ENCODE measurements at places on chromosomes 6 and 20.

DNA sequence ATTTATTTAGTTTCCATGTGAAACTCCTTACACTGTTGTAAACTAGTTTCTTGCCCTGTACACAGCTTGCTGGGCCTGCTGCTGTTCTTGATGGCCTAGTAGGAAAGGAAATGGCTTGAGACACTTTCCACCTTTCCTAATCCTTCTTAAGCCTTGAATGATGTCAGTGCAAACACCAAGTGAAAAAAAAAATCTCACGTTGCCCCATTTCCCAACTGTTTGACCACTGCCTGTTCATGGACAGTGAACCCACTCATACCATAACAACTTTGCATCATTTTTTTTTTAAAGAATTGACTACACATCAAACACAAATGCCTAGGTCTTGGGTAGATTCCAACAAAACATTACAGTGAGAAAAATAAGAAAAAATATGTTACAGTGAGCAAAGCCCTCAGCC is 653.6 kb upstream of the FLRT3 start:
- DNase-seq: no peak

- no peak for DNase-seq
Measured at GRCh38 chr6:14929291-14929690, 316.6 kb upstream of the JARID2 start.

GRCh38 chr6:41658636-41659035 is 20.4 kb downstream of the MDFI start:
- no peak for DNase-seq

DNA sequence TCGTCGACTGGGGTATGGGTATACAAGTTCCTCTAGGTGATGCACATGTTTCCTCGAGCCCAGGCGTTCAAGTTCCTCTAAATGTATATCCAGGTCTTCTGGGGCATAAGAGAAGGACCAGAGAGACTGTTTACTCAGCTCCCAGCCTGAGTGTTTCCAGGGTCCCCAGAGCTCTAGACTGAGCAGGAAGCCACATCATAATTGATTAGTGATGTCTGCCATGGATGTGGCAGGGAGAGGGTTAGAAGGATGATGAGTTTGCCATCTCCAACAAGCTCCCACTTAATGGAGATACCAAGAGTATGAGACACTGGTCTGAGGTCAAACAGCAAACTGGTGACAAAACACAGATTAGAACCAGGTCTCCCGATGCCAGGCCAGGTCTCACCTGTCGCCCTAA is 74.8 kb downstream of the PREX1 start:
- DNase-seq: no peak

GRCh38 chr6:155084431-155085123 is 89.5 kb downstream of the TIAM2 start:
- DNase-seq: no peak

DNA sequence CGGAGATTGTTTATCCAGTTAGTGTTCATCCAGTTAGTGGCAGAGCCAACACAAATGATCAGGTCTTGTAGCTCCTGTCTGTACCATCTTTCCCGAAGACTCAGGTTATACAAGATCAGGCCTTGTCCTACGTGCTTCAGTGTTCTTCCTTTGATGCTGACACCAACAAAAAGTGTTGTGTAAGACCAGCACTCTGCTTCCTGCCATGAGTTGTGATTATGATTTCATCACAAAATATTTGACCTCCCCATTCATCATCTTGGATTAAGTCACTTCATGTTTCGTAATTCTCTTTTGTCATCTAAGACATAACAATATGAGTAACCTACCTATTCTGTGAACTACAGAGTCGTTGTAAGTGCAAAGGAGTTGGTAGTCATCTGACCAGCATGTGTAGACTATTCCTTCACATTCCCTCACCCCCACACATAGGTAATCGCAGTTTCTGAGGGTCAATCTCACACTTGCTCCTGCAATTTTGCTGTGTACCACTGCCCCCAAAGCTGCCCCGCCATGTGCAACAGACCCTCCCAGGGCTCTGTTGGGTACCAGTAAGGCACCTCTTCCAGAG is 135.6 kb upstream of the SLC22A23 start:
- DNase-seq: no peak

GRCh38 chr6:143700684-143701348 is 23.1 kb downstream of the PHACTR2 start:
- DNase-seq: no peak

- DNase-seq: no peak
Measured at GRCh38 chr6:137320271-137320670, 101.1 kb upstream of the IFNGR1 start.

DNA sequence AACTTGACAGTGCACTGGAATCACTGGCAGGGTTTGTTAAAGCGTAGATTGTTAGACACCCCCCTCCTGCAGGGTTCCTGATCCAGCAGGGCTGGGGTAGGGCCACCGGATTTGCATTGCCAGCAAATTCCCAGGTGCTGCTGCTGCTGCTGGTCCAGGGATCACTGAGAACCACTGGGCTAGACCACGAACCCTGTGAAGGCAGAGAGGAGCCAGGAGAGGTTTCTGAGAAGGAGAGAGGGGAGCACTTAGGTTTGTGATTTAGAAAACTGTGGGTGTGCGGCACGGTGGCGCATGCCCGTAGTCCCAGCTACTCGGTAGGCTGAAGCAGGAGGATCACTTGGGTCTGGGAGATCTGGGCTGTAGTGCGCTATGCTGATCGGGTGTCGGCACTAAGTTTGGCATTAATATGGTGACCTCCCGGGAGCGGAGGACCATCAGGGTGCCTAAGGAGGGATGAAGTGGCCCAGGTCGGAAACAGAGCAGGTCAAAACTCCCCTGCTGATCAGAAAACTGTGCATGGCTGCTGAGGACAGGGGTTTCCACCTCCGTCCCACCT is 53.6 kb upstream of the FAM83D start:
- no peak for DNase-seq

DNA sequence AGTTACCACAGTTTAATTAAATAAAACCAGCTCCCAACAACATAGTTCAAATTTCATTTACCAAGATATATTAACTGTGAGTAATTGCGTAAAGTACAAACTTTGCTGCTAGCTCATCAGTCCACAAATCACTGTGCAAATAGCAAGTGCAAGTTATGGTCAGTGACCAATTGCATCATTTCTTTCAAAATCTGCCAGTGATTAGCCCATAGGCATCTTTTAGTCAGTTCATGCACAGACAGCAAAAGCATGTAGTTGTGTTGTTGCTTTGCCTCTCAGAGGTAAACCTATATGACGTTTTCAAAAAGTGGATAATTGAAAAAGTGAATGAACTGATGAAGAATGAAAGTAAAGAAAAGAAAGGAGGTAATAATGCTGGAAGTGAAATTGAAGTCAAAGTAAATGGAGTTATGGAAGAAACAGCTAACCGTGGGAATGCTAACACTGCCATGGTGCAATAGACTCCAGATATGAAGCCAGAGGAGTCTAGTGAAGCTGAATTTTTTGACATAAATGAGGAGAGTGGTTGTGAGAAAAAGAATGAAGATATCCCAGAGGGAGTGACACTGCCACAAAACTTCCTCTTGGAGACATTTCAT is 36.5 kb downstream of the ENPP1 start:
- no peak for DNase-seq

DNA sequence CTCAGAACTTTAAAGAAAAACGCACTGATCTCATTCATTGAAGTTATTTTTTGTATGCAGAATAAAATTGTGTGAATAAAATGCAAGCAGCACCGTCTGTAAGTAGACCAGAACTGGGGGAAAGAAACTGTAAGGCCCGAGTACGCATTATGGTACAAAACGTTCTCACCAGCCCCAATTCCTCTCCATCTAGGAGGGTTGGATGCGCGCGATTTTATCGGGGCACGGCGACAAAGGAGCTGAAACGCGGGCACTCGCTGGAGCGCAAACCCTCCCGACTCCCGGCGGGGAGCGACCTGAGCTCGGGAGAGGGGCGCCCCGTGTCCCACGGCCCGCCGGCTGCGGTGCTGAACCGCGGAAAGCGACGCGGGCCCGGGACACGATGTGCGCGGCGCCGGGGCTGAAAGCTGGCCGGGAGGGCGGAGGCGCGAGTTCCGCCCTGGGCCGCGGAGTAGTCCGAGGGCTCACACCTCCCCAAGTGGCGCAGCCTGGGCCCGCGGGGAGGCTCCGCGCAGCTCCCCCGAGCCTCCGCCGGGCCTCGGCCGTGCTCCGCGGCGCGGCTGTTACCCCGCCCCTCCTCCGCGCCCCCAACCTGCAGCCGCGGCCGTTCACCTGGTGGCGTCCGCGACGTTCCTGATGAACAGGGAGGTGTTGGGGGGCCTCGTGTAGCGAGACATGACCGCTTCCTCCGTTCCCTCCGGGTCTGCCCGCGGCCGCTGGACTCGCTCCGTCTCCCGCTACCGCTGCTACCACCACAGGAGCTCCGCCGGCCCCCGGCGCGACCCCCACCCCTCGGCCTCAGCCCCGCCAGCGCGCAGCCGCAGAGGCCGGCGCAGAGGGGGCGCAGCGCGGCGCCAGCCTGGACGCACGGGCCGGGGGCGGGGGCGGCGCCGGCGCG is at the start of gene SRSF12:
SRSF12 (minus strand) TSS at position 861 of the 898 bp plus-strand sequence; CDS start at position 677, 184 bp downstream.
- peak; percentile 58 for DNase-seq

DNA sequence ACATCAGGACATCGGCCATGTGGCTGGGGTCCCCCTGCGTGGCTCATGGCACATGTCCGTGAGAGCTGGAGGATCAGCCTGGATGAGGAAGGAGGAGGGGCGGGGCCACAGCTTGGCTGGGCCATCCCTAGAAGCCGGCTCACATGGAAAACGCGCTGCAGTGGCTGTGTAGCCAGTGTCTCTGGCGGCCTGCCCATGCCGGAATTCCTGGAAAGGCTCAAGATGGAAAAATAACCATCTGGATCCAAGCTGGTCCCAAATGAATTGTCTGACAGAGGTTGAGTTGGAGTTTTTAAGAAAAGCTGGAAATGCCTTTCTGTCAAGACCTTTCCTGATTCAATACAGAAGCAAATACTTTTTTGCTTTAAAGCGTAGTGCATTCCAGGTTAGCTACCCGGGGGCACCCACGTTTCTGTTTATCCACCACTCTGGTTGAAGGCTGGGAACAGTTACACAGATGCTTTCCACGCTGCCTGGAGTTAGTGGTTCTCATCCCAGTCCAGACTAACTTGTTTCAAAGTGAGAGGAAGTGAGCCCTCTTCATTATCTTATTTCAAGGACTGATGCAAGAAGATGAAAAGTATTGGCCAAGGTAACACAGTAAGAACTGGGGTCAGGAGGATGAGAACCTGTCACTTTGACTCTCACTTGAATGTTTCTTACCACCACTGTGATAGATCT is 99.0 kb downstream of the GMPR start:
- peak; percentile 29 for DNase-seq

All from cerebellum (tissue), 4 donors.